ENCODE measurements at places on chromosomes 3 and 15.

- DNase-seq, result no peak
These were observed 37.0 kb downstream of the EPHB3 start for GRCh38 chr3:184598574-184598927.

GRCh38 chr3:14921034-14921616 is 26.3 kb upstream of the NR2C2 start:
- peak; percentile 91 for DNase-seq

- no peak for DNase-seq
These were observed 266.8 kb downstream of the ABHD5 start for GRCh38 chr3:43957553-43957952.

- DNase-seq, result no peak
These were observed 786.6 kb upstream of the DPPA4 start for GRCh38 chr3:110123946-110124345.

GRCh38 chr3:47607335-47607734 is 28.7 kb upstream of the CSPG5 start:
- DNase-seq, result no peak

- DNase-seq, result no peak
These were observed 258.0 kb upstream of the RARB start for GRCh38 chr3:25170021-25170420.

GRCh38 chr15:79988448-79989117 is 17.6 kb upstream of the BCL2A1 start:
- no peak for DNase-seq

GRCh38 chr15:26126819-26127387 is 263.8 kb upstream of the ATP10A start:
- no peak for DNase-seq

DNA sequence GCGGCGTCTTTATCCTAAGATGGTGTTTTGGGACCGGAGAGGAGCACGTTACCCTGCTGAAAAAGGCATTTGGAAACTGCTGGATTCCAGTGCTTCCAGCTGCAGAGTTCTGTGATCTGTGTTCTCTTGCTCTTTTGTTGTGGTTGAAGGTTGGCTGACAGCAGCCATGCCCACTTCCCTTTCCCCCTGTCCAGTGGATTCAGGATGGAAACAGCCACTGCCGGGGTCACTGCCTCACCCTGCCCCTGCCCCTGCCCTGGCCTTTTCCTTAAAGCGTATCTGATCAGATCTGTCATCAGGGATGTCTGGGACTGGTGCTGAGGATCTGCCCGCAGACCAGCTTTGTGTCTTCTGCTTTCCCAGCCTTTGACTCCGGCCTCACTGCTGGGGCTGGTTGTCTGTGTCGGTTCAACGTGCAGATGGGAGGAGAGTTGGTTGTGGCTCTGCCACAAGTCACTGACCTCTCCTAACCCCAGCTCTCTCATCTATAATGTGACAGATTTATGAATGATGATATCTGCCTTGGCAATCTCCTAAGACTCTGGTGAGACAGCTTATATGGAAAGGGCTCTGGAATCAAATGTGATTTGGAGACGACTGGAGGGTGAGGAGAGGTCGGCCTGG is 219.4 kb upstream of the BHLHE40 start:
- no peak for DNase-seq

- peak; percentile 83 for DNase-seq
These were observed 3.3 kb downstream of the HES1 start for GRCh38 chr3:194139071-194139813.

DNA sequence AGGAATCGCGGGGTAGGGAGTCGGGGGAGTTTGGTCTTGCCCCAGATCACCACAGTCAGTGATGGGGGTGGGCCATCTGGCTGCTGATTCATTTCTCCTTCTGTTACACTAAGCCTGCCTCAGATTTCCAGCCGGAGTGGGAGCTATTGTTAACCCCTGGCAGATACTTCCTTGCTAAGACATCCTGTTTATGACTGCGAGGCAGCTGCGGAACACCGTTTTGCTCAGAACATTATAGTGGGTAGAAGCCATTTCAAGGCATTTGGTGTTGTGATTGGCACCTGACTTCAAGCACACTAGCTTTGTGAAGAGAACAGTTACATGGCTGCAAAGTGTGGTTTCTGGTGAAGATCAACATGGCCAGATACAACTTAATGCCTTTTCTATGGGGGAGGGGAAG is 73.8 kb downstream of the FLNB start:
- DNase-seq, result peak; percentile 60

DNA sequence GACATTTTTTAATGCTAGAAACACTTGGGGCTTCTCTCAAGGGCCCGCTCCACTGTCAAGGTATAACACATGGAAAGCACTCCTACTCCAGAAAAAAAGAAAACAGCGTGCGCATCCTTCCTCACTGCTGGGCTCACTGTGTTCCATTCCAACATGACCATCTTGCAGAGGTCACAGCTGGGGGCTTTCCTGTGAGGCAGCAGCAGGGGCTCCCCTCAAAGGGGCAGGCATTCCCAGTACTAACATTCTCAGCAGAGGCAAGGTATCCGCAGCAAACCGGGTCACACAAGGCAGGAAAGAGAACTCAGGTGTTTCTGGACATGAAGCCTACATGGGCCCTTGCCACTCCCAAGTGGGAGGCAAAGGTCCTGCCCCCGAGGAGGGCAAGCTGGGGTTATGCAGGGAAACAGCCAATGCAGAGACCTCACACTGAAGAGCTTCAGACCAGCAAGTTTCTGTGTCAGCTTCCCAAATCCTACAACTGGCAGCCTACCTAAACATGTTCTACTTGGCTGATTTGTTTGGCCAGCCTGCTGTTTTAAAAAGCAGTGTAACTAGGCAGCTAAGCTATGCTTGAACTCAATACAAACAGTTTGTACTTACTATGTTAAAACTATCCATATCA is 6.4 kb downstream of the BDH1 start:
- no peak for DNase-seq

DNA sequence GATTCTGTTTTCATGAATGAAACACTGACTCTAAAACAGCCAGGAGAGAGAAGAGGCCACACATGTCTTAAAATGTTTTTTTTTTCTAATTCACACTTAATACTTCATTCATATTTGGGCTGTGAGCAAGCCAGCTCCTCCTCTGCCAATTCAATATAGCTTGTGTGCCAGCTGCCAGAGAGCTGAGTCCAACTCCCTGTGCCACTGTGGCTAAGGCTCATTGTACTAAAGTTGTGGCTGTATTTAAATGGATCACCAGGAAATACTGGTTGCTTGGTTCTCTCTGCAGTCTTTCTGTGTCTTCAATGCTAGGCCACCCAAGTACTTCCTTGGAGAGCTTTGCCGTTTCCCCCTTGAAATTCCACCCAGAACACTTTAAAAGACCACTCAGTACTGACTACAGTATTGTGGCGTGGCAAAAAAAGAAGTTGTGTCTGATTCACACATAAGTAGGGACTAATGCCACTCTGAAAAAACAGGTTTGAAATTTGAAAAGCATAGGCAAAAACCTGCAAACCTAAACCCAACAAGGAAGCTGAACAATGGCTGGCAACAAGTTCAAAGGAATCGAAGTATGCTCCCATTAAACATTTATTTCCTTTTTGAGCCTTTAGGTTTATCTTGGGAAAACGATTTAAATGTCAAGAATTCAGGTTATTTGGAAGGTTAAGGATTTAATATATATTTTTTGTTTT is 524.7 kb downstream of the DIPK2A start:
- peak; percentile 11 for DNase-seq

GRCh38 chr3:25455441-25456132 is 27.5 kb downstream of the RARB start:
- DNase-seq, result peak; percentile 83

DNA sequence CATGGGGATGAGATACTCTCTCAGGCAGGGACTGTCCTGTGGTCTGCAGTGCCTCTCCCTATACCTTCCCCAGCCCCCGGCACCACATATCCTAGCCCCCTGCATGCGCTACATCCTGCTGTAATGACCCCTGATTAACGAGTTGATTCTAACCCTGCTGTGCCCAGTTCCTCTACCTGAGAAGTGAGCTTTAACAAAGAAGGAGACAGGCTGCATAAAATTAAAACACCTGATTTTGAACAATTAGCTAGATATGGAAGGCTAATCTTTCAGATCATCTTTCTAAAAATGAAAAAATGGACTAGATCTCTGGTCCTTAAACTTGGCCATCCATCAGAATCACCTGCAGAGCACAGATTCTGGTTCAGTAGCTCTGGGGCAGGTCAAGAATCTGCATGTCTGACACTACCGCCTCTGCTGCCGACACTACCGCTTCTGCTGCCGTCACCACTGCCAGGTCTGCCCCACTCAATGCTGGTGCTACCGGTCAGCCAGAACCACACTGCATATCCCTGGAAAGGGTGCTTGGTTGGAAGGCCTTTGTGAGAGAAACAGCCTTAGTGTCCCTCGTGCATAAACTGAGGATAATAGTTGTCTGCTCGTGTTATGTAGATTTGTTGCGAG is 33.6 kb upstream of the ZBTB38 start:
- no peak for DNase-seq

- no peak for DNase-seq
These were observed 101.8 kb downstream of the SNRK start for GRCh38 chr3:43388175-43388574.

GRCh38 chr15:83018436-83018835 is 7.0 kb upstream of the C15orf40 start:
- DNase-seq, result no peak

DNA sequence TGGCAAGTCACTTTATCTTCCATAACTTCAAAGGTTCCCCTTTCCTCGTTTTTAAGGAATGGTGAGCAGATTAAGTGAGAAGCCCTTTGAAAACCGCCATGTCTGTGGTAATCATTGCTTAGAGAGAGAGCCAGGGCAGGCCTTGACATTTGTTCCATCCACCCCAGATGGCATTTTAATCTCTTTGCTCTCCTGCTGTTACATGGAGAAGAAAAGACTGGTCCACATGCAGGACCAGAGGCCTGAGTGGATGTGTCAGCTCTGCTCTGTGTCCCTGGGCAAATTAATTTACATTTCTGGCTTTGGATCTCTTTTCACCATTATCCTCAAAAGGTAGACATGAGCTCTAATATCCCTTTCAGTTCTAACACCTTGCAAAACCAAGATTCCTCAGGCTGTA is 157.3 kb upstream of the LPP start:
- DNase-seq, result no peak

Measured in muscle of back (tissue), 13 donors.